ENCODE measurements at places on chromosomes 5 and 9.

- DNase-seq: no peak
Observed at GRCh38 chr5:142399891-142400290, 75.1 kb upstream of the SPRY4 start.

- no peak for DNase-seq
Observed at GRCh38 chr9:70127036-70127435, 83.4 kb downstream of the MAMDC2 start.

DNA sequence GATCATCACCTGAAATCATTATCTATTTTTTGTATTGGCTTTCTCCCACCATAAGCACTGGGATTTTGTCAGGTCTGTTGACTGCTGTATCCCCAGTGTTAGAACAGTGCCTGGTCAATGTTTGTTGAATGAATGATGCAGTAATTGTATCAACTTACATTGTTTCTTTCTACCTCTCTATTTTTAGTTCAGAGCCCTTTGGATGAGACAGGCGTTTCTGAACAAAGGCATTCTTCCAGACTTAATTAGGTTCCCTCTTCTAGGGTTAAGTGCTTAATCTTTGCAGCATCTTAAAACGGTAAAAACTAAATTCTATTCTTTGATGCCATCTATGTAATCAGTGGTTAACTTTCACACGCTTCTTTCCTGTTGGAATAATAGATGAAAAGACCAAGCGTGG lies 26.3 kb downstream of the SLC44A1 start:
- DNase-seq: no peak

DNA sequence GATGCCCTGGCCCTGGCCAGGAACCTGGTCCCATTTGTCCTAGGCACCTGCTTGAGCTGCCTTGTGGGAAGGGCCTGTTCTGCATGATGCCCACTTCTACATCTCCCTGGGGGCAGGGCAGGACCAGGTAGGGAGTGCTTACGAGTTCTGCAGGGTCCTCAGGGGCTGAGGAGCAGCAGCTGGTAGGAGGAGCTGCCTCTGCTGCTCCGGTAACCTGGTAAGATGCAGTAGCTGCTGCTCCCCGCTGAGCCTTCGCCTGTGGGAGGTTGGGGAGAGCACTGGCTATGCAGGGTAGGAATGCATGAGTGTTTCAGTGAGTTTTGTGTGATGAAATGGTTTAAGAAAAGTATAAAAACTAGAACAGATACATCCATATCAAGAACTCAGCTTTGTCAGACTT lies 13.6 kb downstream of the LRRC8A start:
- no peak for DNase-seq

DNA sequence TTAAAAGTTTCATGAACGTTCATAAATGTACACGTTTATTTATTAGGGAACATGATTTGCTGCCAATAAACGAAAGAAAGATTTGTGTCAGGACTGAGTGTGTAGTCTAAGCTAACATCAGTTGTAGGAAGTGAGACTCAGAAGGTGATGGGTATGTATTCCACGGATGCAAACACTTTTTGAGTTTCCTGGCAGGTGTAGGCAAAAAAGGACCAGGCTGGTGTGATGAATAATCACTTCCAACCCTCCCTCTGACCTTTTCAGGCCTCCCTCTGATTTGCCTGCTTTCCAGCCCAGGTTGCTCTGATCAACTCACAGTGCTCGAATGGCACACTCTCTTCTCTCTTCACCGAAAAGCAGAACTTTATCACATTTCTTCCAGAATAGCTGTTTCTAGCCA lies 51.8 kb downstream of the BASP1 start:
- DNase-seq: no peak

GRCh38 chr9:137697832-137698231 lies 79.0 kb downstream of the EHMT1 start:
- no peak for DNase-seq

- no peak for DNase-seq
Observed at GRCh38 chr9:81690251-81690851, 1.0 kb upstream of the TLE1 start.

DNA sequence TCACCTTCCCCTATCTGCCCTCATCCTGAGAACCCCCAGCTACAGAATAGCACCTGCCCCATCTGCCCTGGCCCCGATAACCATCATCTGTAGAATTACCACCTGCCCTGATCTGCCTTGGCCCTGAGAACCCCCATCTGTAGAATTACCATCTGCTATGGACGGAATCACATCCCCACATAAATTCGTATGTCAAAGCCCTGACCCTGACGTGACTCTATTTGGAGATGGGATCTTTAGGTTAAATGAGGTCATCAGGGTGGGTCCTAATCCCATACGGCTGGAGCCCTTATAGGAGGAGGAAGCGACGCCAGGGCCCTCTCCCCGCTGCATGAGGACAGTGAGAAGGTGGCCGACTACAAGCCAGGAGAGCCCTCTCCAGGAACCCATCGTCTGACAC lies 32.6 kb downstream of the SARDH start:
- no peak for DNase-seq

DNA sequence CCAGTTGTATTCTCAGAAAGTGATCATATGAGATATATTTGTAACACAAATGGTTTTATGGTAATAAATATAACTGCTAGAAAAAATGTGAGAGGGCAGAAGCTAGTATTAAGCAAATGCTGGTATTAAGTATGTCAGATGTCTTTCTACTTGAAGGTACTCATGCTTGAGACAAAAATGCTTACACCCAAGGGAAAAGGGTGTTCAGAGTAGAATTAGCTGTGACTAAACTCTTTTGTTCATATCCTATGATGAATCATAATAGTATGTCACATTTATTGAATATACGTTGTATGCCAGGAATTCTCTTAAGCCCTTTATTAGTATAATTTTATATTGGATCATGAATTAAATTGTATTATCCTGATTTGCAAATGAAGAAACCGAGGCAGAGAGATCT lies 2.2 kb downstream of the ADGRV1 start:
- no peak for DNase-seq

Data from bone marrow (tissue), 2 donors.